Nephron progenitor cell (in vitro differentiated cells): ENCODE measurements at places on chromosomes 3 and 15.

DNA sequence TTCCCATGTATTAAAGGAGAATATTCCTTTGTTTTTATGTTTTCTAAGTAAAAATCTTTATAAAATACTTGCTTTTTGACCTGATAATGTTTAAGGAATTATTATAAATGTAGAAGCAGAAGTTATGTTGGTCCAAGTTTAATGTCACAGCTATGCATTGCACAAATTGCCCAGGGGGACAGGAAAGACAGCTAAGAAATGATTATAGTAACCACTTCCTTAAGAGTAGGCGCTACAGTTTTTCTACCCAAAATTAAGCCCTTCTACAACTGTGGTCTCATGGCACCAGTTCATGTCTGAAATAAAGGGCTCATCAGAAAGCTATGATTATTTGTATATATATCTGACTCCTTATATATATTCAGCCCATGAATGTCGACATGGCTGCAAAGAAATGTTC lies 176.4 kb downstream of the GBE1 start:
- DNase-seq, result no peak

DNA sequence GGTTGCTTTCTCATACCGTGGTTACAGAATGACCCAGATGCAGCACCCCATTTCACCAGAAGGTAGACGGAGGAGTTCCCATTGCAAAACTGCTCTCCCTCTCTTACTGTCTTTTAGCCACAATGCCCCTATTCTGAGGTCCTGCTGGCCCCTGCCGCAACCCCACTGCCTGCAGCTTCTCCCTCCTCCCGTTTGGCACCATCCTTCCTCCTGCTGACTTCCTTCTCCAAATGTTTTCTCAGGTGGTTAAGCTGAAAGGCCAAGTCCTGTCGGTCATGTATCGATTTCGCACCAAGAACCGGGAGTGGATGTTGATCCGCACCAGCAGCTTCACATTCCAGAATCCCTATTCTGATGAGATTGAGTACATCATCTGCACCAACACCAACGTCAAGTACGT lies 132.3 kb upstream of the ABHD17C start:
- DNase-seq, result no peak

DNA sequence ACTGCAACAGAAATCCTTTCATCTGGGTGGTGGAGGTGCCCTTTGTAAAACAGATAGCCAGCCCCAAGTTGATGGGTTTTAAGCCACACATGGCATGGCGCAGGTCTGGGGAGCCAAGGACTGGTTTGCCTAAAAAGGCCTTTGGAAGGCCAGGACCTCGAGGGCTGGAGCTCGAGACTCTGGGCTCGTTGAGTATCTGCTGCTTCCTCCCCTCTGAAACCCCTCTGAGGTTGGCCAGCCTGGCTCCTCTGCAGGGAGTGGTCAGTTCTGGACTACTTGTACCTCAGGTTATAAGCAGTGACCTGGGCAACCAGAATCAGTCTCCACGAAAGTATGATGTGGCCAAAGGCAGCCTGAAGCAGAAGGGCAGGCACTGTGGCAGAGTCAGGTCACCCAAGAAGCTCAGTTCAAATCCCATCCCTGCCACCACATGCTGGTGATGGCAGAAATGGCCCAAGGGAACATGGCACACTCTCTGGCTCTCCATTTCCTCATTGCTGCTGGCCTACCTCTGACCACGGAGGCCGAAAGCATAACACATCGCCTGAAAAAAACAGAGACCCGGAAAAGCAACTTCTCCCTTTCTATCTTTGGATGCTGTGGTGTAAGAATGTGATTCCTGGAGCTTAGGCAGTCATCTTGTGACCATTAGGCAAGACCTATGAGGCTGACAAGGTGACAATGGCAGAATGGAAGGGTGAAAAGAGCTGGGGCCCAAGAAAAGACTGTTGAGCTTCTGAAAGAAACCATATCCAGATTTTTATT lies 51.2 kb downstream of the WNT7A start:
- no peak for DNase-seq

DNA sequence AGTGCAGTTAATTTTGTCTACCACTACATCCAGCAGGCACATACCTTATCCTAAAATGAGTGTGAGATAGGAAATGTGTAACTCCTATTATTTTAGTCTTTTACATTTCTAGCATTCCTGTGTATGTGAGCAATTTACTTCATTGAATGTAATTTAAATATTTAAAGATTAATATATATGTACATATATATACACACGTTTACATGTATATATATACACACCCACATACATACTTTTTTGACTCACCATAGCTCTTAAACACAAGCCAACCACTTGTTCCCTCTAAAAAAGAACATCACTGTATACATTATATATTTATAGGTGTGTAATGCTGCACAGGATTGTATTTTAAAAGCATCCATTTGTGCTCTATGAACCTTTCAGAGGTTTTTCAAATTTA lies 425.6 kb upstream of the NECTIN3 start:
- no peak for DNase-seq

DNA sequence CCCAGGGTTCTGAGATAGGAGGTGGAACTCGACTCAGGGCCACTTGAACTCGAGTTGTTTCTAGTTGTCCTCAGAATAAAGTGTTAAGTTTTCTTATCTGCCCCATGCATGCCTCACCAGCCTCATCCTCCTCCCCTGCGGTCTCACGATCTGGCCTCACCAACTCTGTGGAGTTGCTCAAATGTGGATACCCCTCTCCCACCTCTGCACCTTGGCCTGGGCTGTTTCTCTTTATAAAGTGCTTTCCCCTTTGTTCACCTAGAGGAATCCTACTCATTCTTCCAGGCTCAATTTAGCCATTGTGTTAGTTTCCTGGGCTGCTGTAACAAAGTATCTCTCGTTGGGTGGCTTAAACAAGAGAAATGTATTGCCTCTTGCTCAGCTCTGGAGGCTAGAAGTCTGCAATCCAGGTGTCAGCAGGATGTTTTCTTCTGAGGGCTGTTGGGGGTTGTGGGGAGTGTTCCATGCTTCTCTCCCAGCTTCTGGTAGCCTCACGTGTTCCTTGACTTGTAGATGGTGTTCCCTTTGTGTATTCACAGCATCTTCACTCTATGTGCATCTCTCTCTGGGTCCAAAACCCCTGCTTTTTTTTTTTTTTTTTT lies 100.7 kb downstream of the MEX3B start:
- no peak for DNase-seq

GRCh38 chr3:125356140-125357026 lies 18.7 kb downstream of the ZNF148 start:
- DNase-seq, result no peak

DNA sequence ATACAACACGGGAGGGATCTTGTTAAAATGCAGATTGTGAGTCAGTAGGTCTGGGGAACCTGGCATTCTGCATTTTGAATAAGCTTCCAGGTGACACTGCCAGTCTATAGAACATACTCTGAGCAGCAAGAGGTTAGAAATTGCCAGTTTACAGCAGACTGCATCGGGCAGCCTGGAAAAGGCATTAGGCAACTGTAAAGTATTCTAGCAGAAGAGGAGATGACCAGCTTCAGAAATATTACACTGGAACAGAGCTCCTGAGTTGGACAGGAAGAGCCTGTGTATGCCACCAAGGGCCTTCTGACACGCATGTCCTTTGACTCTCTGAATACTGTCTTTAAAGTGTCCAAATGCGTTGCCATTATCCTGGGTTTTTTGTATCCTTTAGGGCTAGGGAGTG lies 2.5 kb upstream of the ACAN start:
- no peak for DNase-seq

DNA sequence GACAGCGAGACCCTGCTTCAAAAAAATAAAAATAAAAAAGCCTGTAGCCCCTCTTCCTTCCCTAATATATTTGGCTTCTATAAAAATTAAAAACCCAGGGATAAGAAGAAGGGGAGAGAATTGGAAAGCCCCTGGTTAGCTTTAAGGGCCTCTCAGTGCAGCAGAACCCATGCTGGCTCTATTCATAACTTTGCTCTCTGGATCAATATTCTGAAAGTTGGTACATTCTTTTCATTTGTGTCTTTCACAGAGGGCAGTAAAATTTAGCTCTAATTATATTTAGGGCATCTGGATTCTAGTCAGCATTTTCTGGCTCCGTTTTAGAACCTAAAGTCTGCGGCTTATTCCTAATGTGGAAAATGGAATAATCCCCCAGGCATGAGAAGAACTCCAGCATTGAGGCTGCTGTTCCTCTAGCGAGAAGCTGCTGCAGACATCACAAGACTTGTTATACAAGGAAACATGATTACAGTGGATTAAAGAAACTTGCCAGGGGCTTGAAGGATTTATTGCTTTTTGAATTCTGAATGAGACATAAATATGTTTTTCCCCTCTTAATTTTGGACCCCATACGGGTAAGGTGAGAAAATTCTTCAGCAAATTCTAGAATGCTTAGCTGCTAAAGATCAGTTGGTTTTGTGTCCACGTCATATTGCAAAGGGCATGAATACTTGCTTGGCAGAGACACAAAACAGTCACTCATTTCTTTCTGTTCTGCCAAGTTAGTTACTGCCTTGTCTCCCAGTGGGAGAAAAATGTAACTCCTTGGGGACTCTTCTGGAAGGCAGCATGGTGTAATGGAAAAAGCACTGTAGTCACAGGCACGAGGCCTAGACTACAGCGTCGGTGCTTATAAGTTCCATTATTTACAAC lies 177.7 kb downstream of the VGLL4 start:
- no peak for DNase-seq
